Activated CD4-positive, alpha-beta memory T cell treated with anti-CD3 and anti-CD28 coated beads for 36 hours (primary cell): ENCODE measurements at places on chromosomes 13 and 19. TPM values are rescaled to one million over a fixed set of nuclear protein-coding genes. Genes with fewer than 3 reads are reported as not detected.
A peak's percentile ranks its signal among the peaks of the same experiment; 100 is the strongest.

ZBTB32 gene
- 228 TPM for total RNA-seq

ZNF492 gene
- 1.9 TPM for total RNA-seq

POSTN gene
- total RNA-seq = not detected

KLK10 gene
- not detected for total RNA-seq

TNNI3 gene
- total RNA-seq = not detected

HS6ST3 gene
- total RNA-seq = not detected

CCDC122 gene
- total RNA-seq = 2.5 TPM

DNA sequence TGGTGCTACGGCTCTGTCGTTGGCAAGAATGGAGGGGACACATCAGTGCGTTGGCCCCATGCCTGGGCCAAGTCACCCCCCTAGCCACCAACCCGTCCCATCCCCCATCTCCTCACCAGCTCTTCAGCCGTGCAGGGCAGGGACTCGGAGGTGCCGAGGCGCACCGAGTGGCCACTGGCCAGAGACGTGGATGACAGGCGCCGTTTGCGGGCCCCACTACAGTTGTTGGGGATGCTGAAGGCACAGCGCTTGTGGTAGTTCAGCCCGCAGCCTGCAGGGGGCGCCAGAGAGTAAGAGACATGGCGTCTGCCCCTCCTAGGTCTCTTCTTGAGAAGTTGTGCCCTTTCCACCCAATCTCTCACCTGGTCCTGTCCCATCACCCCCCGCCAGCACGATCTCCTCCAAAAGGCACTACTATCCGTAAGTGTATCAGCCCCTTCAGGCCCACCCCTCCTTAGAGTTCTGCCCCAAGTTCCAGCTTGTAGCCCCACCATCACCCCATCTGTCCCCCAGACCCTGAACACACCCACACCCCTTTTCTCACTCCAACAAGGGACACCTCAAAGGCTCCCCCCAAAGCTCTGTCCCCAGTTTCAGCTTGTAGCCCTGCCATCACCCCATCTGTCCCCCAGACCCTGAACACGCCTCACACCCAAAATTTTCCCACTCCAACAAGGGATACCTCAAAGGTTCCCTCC is 12.4 kb downstream of the PRKD2 start:
- H3K36me3 ChIP-seq = peaks cover 22% of the 10 kb centered on the region
- peak; percentile 91 for DNase-seq
- no peak overlapping the region for H3K4me3 ChIP-seq
- H3K27me3 ChIP-seq = no peaks in the 10 kb centered on the region

DNA sequence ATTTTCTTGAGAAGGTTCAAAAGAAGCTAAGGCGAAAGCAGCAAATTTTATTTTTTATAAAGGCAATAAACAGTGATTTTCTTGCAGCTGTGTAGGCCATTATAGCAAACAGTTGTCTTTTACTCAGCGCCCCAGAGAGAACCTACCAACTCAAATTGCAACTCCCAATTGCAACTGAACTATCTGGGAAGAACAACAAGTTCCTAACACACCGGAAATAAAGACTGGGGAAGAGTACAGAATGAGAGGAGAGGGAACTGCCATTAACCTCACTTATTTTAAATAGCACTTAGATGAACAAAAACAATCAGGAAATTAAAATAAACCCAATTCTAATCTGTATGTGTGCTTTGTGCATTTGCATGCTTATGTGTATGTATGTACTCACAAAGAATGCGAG is 171.1 kb downstream of the KCTD12 start:
- no peak for DNase-seq
- no peak overlapping the region for H3K4me3 ChIP-seq
- no peak overlapping the region for H3K27ac ChIP-seq
- no peaks in the 10 kb centered on the region for H3K36me3 ChIP-seq
- no peaks in the 10 kb centered on the region for H3K27me3 ChIP-seq
- no peaks in the 10 kb centered on the region for H3K4me1 ChIP-seq

DNA sequence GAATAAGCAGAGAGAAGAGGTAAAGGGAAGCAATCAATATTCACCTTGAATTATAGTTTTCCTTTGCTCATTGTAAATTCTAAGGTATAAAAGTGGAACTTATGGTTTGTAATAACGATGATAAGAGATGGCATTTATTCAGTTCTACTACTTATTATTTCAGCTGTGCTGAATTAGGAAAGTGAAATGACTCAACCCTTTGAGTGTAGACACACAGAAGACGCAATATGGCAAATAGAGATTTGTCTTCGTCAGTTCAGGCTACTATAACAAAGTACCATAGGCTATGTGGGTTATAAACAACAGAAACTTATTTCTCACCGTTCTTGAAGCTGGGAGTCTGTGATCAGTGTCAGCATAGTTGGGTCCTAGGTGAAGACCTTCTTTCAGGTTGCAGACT is 713.0 kb upstream of the PCDH9 start:
- no peaks in the 10 kb centered on the region for H3K4me1 ChIP-seq
- H3K36me3 ChIP-seq = no peaks in the 10 kb centered on the region
- H3K27ac ChIP-seq = no peak overlapping the region
- no peaks in the 10 kb centered on the region for H3K27me3 ChIP-seq
- no peak for DNase-seq

GRCh38 chr13:94622344-94622743 is 20.7 kb downstream of the GPR180 start:
- DNase-seq = no peak
- H3K4me1 ChIP-seq = no peaks in the 10 kb centered on the region
- H3K36me3 ChIP-seq = peaks cover 41% of the 10 kb centered on the region
- no peak overlapping the region for H3K27ac ChIP-seq
- H3K4me3 ChIP-seq = no peak overlapping the region
- no peaks in the 10 kb centered on the region for H3K27me3 ChIP-seq

- H3K36me3 ChIP-seq = peaks cover 2% of the 10 kb centered on the region
- H3K27ac ChIP-seq = no peak overlapping the region
- no peak for DNase-seq
- no peak overlapping the region for H3K4me3 ChIP-seq
Observed at GRCh38 chr19:46596008-46596407, 5.1 kb upstream of the CALM3 start.

GRCh38 chr13:102176846-102177245 is 225.0 kb downstream of the FGF14 start:
- no peak for DNase-seq
- peaks cover 2% of the 10 kb centered on the region for H3K27me3 ChIP-seq
- H3K27ac ChIP-seq = no peak overlapping the region
- H3K4me3 ChIP-seq = no peak overlapping the region
- no peaks in the 10 kb centered on the region for H3K36me3 ChIP-seq
- H3K4me1 ChIP-seq = no peaks in the 10 kb centered on the region

- no peaks in the 10 kb centered on the region for H3K27me3 ChIP-seq
- no peaks in the 10 kb centered on the region for H3K36me3 ChIP-seq
- DNase-seq = no peak
Observed at GRCh38 chr19:31316201-31316951, 32.9 kb downstream of the TSHZ3 start.

DNA sequence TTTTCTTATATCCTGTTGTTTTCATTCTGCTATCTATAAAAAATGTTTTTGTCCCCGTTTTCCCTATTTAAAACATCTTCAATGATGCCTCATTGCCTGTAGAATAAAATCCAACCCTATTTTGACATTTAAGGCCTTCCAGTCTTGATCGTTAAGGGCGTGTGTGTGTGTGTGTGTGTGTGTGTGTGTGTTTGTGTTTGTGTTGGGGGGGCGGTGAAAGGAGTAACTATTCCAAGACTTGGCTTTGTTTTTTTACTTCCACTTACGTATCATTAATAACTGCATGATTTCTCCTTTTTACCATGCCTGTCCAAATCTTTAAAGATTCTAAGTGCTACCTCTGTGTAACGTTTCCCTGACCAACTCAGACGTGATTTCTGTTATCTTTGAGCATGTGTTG is 784 bp downstream of the PIBF1 start:
- peak overlapping the region; percentile 99 for H3K4me3 ChIP-seq
- H3K27ac ChIP-seq = peak overlapping the region; percentile 100
- peaks cover 48% of the 10 kb centered on the region for H3K4me1 ChIP-seq
- H3K36me3 ChIP-seq = peaks cover 27% of the 10 kb centered on the region

GRCh38 chr19:8662263-8662662 is 31.8 kb downstream of the NFILZ start:
- peaks cover 31% of the 10 kb centered on the region for H3K4me1 ChIP-seq
- no peaks in the 10 kb centered on the region for H3K27me3 ChIP-seq
- no peaks in the 10 kb centered on the region for H3K36me3 ChIP-seq

- no peak overlapping the region for H3K27ac ChIP-seq
- H3K4me1 ChIP-seq = no peaks in the 10 kb centered on the region
- no peak for DNase-seq
- no peaks in the 10 kb centered on the region for H3K36me3 ChIP-seq
- H3K27me3 ChIP-seq = peaks cover 2% of the 10 kb centered on the region
Observed at GRCh38 chr19:33705090-33705847, 83.5 kb downstream of the CHST8 start.

DNA sequence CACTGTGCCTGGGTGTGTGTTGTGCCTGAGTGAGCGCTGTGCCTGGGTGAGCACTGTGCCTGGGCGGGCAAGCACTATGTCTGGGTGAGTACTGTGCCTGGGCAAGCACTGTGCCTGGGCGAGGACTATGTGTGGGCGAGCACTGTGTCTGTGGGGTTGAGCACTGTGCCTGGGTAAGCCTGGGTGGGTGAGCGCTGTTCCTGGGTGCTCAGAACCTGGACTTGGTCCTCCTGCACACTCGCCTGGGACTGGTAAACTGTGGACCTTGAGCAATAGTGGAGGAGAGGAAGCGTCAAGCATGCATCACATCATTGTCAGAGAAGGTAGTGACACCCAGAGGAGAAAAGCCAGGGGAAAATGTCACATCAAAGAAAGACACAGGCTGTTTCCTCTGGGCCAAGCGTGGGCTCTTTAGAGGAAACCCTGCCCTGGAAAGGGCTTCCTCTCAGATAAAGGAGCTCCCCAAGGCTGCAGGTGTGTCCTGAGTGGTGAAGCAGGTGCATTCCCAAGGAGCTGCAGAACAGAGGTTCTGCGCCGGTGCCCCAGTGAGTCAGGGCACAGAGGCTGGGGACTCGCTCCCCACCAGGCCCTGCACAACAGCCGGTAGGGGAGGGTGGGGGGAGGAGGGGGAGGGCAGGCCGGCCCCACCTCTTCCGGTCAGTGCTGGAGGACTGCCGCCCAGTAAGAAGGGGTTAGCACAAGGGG is 141.2 kb downstream of the TEX29 start:
- no peaks in the 10 kb centered on the region for H3K4me1 ChIP-seq
- peaks cover 9% of the 10 kb centered on the region for H3K27me3 ChIP-seq
- H3K36me3 ChIP-seq = no peaks in the 10 kb centered on the region
- no peak for DNase-seq

DNA sequence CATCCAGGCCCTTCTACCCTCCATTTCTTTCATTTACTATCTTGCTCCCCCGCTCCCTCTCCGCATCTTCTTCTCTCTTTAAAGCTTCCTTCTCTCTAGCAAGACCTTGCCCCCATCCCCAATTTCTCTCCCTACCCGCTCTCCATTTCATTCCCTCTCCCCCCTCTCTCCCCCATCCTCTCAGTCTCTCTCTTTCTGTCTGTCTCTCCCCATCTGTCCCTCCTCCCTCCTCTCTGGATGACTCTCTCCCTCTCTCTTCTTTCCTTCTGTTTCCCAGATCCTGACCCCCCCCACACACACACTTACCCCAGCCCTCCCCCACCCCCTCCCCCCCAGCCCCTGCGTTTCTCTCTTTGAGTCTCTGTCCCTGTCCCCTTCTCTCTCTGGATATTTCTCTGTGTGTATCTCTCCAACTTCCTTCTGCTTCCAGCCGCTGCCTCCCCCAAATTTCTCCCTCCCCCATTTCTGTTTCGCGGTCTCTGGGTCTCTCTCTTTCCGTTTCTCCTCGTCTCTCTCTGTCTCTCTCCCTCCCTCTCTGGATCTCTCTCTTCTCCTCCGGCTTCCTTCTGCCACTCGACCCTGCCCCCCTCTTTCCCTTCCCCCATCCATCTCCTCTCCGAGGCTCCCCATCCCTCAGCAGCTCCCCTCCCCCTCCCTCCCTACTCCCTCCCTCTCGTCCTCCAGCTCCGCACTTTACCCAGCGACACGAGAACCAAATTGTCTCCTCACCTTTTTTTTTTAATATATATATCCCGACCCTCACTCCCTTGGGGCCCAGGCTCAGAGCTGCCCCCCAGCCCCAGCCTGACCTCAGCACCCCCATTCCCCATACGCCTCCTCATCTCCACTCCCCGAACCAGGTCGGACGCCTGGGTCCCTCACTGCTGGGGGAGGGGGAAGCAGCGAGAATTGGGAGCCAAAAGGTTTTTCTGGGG is 3.6 kb upstream of the CACNG8 start:
- H3K27me3 ChIP-seq = peaks cover 51% of the 10 kb centered on the region
- H3K27ac ChIP-seq = no peak overlapping the region
- H3K4me3 ChIP-seq = no peak overlapping the region
- no peaks in the 10 kb centered on the region for H3K36me3 ChIP-seq
- no peak for DNase-seq

DNA sequence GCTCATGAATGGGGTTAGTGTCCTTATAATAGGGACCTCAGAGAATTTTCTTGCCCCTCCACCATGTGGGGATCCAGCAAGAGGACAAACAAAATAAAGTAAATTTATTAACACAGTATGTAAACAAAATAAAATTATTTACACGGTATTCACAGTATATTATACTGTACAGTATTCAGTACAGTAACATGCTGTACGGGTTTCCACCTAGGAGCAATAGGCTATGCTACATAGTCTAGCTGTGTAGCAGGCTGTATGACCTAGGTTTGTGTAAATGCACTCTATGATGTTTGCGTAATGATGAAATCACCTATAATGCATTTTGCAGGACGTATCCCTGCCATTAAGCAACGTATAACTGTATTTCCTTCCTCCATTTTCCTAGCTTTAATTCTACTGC is 11.8 kb upstream of the DIAPH3 start:
- H3K27me3 ChIP-seq = peaks cover 12% of the 10 kb centered on the region
- no peak overlapping the region for H3K4me3 ChIP-seq
- DNase-seq = no peak
- no peaks in the 10 kb centered on the region for H3K36me3 ChIP-seq

GRCh38 chr13:28499609-28500008 is 4.7 kb upstream of the FLT1 start:
- H3K27me3 ChIP-seq = peaks cover 30% of the 10 kb centered on the region
- no peak overlapping the region for H3K4me3 ChIP-seq
- no peak overlapping the region for H3K27ac ChIP-seq
- H3K36me3 ChIP-seq = no peaks in the 10 kb centered on the region

- no peaks in the 10 kb centered on the region for H3K27me3 ChIP-seq
- H3K4me3 ChIP-seq = no peak overlapping the region
- peaks cover 3% of the 10 kb centered on the region for H3K4me1 ChIP-seq
- no peak overlapping the region for H3K27ac ChIP-seq
- no peak for DNase-seq
Observed at GRCh38 chr19:4094761-4095487, 28.2 kb upstream of the ZBTB7A start.

DNA sequence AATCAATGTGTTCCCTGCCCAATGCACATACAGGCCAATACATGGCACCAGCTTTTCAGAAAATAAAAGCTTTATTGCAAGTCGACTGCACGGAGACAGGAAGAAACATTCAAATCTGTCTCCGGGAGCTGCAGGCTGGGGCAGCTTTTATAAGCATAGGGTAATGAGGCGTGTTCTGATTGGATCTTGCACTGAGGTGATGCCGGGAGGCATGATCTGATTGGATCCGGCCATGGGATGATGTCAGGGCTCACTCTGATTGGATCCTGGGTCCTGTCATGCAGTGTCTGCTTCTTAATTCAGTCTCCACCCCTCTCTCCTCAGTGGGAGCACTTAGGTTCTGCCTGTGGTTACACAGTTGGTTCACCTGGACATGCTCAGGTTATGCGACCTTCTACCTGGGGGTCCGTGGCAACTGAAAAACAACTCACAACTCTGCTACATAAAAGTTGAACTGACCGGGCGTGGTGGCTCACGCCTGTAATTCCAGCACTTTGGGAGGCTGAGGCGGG is 11.8 kb upstream of the FBN3 start:
- H3K27me3 ChIP-seq = peaks cover 6% of the 10 kb centered on the region
- H3K36me3 ChIP-seq = no peaks in the 10 kb centered on the region
- peak; percentile 57 for DNase-seq
- H3K4me1 ChIP-seq = peaks cover 4% of the 10 kb centered on the region
